ENCODE measurements at places on chromosomes 7 and 10.
A peak's percentile ranks its signal among the peaks of the same experiment; 100 is the strongest.

- DNase-seq, result no peak
Observed at GRCh38 chr10:118977835-118978234, 51.7 kb upstream of the NANOS1 start.

- peak; percentile 38 for DNase-seq
Observed at GRCh38 chr10:109929501-109930219, 6.3 kb upstream of the XPNPEP1 start.

DNA sequence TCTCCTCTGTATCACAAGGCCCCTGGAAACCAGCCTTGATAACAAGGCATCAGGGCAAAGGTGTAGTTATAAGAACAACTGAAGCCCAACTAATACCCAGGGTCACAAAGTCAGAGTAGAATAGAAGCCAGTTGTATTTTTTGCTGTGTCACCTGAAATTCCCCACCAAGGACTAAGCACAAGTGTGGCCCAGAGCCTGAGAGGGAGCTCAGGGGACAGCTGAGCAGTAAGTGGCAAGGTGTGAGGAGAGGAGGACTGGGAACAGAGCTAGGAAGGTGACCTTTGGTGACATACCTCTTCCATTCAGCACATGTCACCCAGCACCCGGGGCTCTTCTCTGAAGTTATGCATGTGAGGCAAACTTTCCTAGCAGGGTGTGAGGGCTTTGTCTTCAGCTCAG, 179.9 kb downstream of the HECW1 start:
- no peak for DNase-seq

- no peak for DNase-seq
Observed at GRCh38 chr7:40483630-40484029, 348.8 kb downstream of the SUGCT start.

GRCh38 chr10:45249978-45250693, 65.3 kb downstream of the OR13A1 start:
- DNase-seq, result peak; percentile 90

GRCh38 chr7:69537691-69538090, 60.6 kb upstream of the AUTS2 start:
- no peak for DNase-seq
